ENCODE measurements at places on chromosomes 5 and 9. TPM values are rescaled to one million over a fixed set of nuclear protein-coding genes. Genes with fewer than 3 reads are reported as not detected.

The CER1 gene
- 2.0 TPM for total RNA-seq

The PAEP gene
- not detected for total RNA-seq

The IFNB1 gene
- total RNA-seq, result not detected

The FBXL7 gene
- total RNA-seq, result 3.1 TPM

The NMRK1 gene
- total RNA-seq, result 12.5 TPM
